ENCODE measurements at places on chromosomes 4 and X. TPM values are rescaled to one million over a fixed set of nuclear protein-coding genes. Genes with fewer than 3 reads are reported as not detected.
A peak's percentile ranks its signal among the peaks of the same experiment; 100 is the strongest.

IL13RA2 gene
- 0.83 TPM for total RNA-seq

DNA sequence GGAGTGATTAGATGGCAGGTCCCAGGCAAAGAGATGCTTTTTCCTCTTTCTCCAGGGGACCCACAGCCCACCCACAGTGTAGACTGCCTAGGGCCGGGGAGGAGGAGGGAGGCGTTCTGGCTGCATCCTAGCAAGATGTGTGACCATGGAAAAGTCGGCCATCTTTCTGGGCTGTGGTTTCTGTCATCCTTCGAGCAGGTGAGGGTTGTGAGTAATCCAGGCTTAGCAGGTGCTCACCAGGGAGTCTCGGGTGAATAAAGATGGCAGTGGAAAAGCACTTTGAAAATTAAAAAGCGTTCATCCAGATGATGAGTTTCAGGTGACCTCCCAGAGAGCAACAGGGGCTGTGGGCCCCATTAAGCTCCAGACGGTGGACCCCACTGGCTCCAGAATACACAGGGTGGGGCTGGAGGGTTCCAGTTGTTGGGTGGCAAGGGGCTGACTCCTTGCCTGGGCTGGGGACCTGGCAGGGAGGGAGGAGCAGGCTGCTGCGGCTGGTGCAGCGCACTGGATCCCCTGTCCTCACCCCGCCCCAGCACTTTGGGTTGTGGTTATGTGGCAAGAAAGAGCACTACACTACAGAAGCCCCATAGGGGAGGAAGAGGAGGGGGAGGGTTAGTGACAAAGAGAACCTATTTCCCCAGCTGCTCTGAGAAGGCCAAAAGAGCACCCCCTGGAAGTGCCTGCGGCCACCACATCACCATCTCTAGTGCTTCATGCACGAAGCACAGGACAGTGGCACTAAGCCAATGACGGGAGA lies 23.7 kb downstream of the ELF4 start:
- DNase-seq: no peak

GRCh38 chrX:47218920-47219815 lies 687 bp downstream of the CDK16 start:
- DNase-seq: peak; percentile 60

HSFX3 gene
- not detected for total RNA-seq

DNA sequence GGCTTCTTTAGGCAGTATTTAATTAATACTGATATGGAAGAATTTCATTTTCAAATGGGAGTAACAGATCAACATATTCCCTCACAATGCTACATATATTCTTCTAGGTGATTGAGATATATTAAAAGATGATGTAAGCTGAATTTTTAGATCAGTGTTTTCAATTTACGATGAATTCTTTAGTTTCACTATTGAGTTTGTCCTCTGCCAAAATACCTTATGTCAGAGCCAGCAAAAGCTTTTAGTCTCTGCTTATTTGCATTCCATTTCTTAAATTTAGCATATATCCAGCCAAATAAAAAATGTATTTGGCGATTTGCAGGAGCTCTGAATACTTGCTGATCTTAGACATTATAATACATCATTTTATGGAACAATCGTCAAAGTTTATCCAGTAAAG lies 144.3 kb downstream of the MOSPD2 start:
- no peak for DNase-seq

GRCh38 chr4:70606459-70606858 lies 14.4 kb downstream of the AMBN start:
- DNase-seq: no peak

MAGEE1 gene
- total RNA-seq: 3.2 TPM

CXCL3 gene
- not detected for total RNA-seq

ARHGEF9 gene
- 35.9 TPM for total RNA-seq

DNA sequence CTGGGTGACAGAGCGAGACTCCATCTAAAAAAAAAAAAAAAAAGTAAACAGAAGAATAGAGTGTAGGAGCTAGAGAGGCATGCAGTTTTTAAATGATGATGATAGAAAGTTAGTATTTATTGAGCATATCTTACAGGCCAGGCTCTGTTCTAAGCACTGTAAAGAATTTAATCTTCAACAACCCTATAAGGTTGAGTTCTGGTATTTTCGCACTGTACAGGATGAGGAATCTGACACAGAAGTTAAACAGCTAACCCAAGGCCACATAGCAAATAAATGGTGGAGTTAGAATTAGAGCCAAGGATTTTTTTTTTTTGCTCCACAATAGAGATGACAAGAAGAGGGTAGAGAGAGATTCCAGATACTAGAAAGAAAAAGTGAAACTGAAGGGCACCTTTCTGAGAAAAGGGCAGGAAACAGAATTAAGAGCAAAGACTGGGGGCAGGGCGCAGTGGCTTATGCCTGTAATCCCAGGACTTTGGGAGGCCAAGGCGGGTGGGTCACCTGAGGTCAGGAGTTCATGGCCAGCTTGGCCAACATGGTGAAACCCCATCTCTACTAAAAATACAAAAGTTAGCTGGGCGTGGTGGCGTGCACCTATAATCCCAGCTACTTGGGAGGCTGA lies 56.1 kb downstream of the KLHL5 start:
- no peak for DNase-seq

- peak; percentile 54 for DNase-seq
Observed at GRCh38 chr4:164977243-164978164, at the start of gene TRIM61. TSS of gene TRIM61 (minus strand) at chr4:164977657. CDS start at chr4:164970002, 7,655 bp downstream.

DNAJB14 gene
- 44.1 TPM for total RNA-seq

DCX gene
- not detected for total RNA-seq

CACNA1F gene
- total RNA-seq: 0.49 TPM

DCUN1D4 gene
- 71.2 TPM for total RNA-seq

GRCh38 chrX:68897118-68897945 lies 68.5 kb downstream of the EFNB1 start:
- no peak for DNase-seq

SYTL5 gene
- 8.2 TPM for total RNA-seq

GRCh38 chrX:139929876-139930275 lies 3.0 kb downstream of the ATP11C start:
- no peak for DNase-seq

- no peak for DNase-seq
Observed at GRCh38 chr4:127558088-127558487, 74.7 kb upstream of the INTU start.

GRCh38 chr4:11323771-11324170 lies 104.9 kb downstream of the HS3ST1 start:
- DNase-seq: no peak

- DNase-seq: no peak
Observed at GRCh38 chrX:19785647-19786046, 101.8 kb downstream of the SH3KBP1 start.

KLB gene
- 0.08 TPM for total RNA-seq

WAS gene
- total RNA-seq: 4.8 TPM
